ENCODE measurements at places on chromosomes 3 and 15.

DNA sequence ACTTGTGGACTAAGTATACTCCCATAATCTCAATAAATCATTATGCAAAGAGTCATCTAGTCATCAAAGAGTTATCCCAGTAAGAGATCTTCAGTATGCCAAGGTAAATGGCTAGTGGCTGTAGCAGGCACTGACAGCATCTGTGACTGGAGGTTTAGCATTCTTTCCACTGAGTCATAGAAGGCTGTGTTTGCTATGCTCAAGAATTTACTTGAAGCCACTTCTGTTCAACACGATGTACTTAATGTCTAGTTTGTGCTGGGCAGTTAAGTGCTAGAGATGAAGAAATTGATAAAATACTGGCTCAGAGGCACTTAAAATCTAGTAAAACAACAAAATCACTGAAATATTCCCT is 13.0 kb downstream of the ZBED2 start:
- no peak for DNase-seq

DNA sequence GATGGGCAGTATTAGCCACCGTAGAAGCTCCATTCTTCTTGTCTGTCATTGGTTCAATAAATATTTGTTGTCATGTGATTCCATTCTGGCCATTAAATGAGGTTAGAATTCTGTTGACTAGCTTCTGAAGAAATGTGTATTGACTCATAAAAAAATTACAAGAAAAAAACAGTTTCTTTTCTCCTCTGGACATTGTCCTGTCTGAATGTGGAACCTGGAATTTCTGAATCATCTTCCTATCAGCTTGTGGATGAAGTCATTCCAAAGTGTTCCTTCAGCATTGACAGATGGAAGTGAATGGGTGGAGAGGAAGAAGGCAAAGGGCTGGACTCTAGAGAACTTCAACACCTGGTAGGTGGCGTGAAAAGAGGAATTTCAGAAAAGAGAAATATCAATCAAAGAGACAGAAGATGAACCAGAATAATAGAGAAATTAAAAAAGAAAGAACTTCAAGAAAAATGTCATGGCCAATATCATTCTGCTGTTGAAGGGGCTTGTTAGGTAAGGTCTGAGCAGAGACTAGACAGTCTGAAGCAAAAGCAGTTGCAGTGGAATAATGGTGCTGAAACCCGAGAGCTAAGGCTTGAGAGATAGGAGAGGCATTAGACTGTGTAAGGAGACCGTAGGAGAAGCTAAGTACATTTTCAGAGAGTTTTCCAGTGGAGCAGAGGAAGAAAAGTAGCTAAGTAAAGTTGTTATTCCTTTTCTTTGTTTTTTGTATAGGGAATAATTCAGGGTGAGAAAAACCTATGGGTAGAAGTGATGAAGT is 806.6 kb downstream of the SQOR start:
- DNase-seq, result no peak

DNA sequence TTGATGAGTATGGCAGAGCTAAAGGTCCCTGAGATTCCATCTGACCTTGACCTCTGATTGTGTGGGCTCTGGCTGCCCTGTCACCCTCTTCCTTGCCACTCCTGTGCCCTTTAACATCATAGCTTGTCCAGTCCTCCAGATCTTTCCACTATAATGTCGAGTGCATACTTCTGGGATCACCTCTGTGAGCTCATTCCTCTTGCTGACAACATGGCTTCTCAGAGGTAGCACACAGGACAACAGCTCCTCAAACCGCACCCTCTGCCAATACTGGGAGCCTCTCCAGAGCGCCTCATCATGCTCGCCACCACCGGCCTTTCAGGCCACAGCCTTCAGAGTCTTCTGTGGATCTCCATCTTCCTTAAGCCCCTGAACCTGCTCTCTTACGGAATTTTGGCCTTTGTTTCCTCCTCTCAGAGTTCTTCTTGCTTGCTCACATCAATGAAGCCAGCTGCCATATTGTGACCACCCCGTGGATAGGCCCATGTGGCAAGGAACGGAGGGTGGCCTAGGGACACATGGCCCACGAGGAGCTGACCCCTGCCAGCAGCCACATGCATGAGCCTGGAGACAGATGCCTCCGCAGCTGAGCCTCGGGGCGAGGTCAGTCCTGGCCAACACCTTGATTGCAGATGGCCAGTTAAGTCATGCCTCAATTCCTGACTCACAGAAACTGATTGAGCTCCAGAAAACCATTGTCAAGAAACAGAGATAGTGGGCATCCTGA is 31.1 kb downstream of the PLA2G4D start:
- DNase-seq, result no peak

GRCh38 chr3:46448721-46449120 is 16.0 kb downstream of the LTF start:
- DNase-seq, result no peak

GRCh38 chr3:99945328-99945995 is 127.8 kb downstream of the CMSS1 start:
- no peak for DNase-seq

GRCh38 chr3:195036203-195036505 is 234.8 kb downstream of the XXYLT1 start:
- no peak for DNase-seq

DNA sequence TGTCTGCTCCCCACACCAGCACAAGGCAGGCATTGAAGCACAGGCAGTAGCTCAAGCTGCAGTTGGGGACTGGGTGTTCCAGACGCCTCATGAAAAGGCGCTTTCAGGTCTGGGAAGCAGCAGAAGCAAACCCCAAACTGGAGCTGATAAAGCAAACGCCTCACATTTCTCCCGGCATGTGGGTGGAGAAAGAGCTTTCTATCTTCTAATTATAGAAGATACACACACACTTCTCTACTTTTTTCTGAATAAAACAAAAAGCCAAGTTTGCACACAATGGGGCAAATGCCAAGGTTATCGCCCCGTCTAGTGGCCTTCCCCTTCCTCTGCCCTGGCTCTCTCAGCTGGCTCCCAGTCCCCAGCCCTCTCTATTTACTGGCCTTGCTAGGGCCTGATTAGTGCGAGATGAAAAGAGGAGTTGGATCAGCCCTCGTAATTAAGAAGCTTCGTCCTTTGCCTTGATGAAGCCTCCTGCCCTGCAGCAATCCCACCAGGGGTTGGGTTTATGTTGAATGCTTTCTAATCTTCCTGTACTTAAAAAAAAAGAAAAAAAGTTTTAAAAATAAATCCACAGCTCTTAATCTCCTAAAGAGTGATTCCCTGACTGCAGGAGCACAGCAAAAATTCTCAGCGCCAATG is 120.2 kb downstream of the MEGF11 start:
- DNase-seq, result no peak

- DNase-seq, result no peak
These were observed 7.0 kb upstream of the OXTR start for GRCh38 chr3:8776406-8776805.

DNA sequence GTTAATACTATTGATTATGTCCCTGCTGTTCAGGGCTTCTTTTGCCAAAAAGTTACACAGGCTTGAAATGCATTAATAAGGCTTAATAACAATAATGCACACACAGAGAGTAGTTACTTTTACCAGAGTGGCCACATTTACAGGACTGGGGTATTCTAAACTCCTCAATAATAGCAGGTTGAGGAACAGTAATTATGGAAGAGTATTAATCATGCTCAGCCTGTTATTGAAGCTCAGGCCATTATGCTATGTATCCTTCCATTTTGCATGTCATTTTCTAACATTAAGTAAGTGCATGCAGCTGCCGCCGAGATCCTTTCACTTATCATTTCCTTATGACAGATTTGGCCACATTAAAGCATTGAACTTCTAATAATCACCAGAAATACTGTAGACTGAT is 5.7 kb downstream of the ARRDC4 start:
- no peak for DNase-seq

- DNase-seq, result no peak
These were observed 82.0 kb upstream of the LMOD3 start for GRCh38 chr3:69204315-69204957.

GRCh38 chr3:30643763-30644462 is 37.5 kb downstream of the TGFBR2 start:
- no peak for DNase-seq

- DNase-seq, result no peak
These were observed 18.4 kb downstream of the MESP1 start for GRCh38 chr15:89732451-89733172.

Measured in right renal pelvis (tissue), 4 donors.